Stimulated activated CD8-positive, alpha-beta memory T cell treated with anti-CD3 and anti-CD28 coated beads, Interleukin-15, amount 100 ng/mL, for 4 hours (primary cell): ENCODE measurements at places on chromosomes 12 and 14.

- no peak for DNase-seq
Observed at GRCh38 chr12:100027671-100028070, 42.9 kb upstream of the ANKS1B start.

DNA sequence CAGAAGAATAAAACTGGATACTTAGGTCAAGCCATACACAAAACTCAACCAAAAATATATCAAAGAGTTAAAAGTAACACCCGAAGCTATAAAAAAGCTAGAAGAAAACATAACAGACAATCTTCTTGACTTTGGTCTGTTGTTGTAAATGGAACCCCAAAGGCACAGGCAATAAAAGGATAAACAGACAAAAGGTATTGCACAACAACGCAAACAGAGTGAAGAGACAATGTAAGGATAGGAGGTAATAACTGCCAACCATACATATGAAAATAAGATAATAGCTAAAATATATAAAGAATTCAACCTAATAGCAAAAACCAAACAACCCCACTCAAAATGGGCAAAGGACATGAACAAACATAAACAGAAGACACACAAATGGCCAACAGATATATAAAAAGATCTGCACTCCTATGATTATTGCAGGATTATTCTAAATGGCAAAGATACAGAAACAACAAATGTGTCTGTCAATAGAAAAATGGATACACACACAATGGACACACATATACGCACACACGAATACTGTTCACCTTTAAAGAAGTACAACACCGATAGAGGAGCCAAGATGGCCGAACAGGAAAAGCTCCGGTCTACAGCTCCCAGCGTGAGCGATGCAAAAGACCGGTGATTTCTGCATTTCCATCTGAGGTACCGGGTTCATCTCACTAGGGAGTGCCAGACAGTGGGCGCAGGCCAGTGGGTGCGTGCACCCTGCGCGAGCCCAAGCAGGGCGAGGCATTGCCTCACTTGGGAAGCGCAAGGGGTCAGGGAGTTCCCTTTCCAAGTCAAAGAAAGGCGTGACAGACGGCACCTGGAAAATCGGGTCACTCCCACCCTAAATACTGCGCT is 1137.1 kb downstream of the FSCB start:
- DNase-seq, result no peak

GRCh38 chr12:9143929-9144729 is 28.4 kb upstream of the A2M start:
- no peak for DNase-seq

DNA sequence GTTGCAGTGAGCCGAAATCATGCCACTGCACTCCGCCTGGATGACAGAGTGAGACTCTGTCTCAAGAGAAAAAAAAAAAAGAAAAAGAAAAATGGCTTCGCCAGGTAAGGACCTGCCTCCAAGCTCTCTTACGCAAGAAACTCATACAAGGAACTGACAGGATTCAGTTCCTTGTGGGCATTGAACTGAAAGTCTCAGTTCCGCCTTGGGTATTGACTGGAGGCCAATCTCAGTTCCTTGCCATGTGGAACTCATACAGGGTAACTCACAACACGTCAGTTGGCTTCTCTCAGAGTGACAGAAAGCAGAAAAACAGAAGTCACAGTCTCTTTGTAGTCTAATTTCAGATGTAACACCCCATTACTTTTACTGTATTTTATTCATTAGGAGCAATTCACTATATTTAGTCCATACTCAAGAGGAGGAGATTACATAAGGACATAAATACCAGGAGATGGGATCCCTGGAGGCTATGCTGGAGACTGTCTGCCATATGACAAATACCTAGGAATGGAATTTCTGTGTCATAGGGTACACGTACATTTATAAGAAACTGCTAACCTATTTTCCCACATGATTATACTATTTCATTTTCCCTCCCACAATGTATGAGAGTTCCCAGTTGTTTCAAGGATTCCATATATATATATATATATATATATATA is 11.4 kb upstream of the NOPCHAP1 start:
- DNase-seq, result no peak

GRCh38 chr14:35378425-35379233 is 25.9 kb downstream of the NFKBIA start:
- no peak for DNase-seq

- no peak for DNase-seq
Observed at GRCh38 chr14:94217116-94217515, 43.0 kb downstream of the PPP4R4 start.

DNA sequence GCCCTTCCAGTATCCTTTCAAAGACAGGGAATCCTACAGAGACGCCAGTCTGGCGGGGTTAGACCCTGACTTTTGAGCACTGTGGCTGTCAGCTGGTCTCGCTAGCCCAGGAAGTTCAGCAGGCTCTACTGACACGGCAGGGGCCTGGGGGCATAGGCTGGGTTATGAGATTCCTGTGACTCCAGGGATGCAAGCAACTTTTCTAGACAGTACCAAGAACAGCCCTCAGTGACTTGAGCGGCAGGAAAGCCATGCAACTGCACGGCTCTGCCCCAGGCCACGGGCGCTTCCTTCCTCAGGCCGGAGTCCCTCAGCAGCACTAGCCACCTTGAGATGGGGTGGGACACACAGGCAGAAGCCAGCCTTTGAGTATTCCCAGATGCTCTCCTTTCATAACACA is 5.1 kb upstream of the SIVA1 start:
- DNase-seq, result no peak

DNA sequence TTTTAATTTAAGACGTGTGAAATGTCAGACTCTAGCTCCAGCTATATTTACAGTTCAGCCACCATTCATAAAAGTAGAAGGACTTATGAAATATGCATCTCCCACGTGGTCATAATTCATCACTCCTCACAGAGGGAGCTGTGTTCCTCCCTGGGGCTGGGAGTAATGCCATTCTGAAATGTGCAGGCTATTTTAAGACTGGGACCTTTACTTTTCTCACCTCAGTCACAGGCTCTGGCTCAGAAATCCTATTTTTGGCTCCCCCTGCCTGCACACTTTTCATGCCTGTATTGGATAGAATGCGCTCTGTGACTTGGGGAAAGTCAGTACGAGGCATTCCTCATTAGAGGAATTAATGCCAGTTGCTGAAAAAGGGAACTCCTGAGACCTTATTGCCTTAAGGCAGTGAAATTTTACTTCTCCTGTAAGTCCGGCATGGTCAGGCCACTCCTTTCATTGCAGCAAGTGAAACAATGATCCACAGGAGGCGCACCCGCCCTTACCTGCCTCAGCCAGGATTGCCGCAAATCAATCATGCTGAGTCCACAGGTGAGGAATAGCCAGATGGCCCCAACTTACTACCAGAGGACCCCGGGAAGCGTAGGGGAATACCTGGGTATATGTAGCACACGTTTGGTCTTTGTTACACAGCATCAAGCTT is 1133.2 kb upstream of the TMEM132C start:
- no peak for DNase-seq

GRCh38 chr12:91813701-91814100 is 331.9 kb downstream of the BTG1 start:
- DNase-seq, result no peak

DNA sequence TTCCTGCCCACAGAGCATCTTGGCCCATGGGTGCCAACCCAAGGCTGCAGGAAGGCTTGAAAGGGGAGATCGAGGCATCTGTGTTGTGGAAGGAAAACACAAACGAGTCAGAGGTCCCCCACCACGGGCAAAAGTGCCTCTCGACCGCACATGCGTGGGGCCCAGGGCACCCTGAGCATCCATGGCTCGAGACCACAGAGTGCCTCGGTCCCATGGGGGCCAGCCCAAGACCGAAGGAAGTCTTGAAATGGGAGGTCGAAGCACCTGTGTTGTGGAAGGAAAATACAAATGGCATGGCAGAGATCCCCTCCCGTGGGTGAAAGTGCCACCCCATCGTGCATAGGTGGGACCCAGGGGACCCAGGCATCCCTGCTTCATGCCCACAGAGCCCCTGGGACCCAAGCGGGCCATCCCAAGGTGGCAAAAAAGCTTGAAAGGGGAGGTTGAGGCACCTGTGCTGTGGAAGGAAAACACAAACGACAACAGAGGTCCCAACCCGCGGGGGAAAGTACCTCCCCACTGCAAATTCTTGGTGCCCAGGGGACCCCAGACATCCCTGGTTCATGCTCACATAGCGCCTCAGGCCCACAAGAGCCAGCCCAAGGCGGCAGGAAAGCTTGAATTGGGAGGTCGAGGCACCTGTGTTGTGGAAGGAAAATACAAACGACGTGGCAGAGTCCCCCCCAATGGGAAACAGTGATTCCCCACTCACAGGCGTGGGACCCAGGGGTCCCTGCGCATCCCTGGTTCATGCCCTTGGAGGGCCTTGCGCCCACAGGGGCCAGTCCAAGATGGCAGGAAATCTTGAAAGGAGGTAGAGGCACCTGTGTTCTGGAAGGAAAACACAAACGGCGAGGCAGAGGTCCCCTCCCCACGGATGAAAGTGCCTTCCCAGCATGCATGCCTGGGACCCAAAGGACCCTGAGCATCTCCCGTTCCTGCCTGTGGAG is 373.0 kb downstream of the ALG10 start:
- DNase-seq, result no peak

GRCh38 chr12:124426594-124427555 is 132.0 kb downstream of the RFLNA start:
- DNase-seq, result no peak

GRCh38 chr12:12425616-12426015 is 68.7 kb downstream of the BORCS5 start:
- no peak for DNase-seq

GRCh38 chr12:80053051-80053790 is 46.1 kb upstream of the OTOGL start:
- DNase-seq, result no peak

DNA sequence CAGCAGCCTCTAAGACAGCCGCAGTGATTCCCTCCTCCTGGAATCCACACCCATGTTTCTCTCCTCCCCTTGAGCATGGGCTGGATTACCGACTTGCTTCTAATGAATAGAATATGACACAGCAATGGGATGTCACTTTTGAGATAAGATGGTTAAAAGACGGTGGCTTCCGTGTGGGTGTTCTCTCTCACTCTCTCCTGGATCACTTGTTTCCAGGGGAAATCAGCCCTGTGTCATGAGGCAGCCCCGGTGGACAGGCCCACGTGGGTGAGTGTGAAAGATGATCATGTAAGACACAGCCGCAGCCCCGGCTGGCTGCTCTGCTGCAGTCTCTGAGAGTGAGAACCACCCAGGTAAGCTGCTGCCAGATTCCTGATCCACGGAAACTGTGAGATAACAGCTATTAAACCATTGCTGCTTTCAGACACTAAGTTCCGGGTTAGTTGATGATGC is 10.7 kb downstream of the MOAP1 start:
- DNase-seq, result no peak

DNA sequence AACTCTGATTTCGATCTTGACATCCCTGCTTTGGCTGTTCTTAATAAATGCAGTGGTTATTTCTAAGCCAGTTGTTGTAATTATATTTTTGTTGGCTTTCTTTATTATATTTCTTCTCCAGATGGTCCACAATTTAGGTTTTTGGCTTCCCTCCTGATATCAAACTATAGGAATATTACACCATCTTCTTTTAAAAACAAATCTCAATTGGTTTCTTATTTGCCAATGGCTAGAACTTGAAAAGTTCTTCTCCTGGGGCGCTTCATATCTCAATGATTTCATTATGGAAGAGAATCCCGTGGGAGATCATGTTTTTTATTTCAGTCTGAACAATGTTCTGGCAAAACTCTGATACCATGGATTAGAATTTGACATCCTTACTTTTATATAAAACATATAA is 292.3 kb downstream of the FLRT2 start:
- no peak for DNase-seq

DNA sequence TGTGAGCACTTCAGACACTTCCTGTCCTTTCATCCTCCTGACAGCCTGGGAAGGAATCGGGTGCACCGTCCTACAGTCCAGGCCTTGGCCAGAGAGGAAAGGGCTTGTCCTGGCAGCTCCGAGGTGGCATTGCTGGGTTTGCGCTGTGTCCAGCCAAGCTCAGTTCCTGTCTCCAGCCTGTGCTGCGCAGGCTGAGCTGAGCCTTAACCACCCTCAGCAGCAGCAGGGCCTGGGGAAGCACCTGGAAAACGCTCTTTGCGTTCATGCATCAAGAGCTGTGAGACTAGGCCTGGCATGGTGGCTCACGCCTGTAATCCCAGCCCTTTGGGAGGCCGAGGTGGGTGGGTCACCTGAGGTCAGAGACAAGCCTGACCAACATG is 33.7 kb upstream of the EML1 start:
- DNase-seq, result no peak

DNA sequence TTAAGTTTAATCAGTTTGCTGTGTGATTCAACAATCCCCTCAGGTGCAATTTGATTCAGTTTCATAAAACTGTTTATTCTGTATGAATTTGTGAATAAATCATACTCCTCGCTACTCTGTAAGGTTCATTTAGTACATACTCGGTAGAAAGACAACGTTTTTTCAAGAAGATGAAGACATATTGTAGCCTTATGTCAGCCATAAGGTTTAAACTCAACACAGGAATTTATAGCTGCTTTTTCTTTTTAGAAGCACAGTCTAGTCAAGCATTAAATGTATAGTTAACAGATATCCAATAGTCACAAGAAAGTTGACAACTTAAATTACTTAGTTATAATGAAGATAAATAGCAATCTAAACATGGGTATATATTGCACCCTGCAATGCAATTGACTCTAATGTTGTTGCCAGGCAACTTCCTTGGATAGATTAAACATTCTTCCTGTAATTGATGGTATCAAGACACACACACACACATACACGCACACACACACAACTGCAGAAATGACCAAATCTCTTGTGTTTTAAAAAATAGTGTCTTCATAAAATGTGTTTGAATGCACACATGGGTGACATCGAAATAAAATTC is 151.5 kb upstream of the MGAT4C start:
- no peak for DNase-seq

DNA sequence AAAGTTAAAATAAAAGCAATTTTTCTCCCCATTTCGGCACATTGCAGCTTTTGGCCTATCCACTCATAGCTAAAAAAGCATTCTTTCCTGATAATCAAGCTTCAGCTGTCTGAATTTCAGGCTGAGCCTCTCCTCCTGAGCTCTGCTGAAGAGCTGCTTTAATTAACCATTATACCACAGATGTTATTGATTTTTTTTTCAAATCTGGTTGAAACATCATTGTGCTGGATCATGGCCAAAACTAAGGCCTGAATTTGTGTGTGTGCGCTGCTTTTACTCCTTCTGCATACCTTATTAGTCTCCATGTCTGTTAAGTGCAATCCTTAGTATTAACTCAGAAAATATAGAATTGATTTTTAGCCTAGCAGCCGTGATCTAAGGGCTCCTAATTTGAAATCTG is 52.3 kb downstream of the MBIP start:
- DNase-seq, result no peak

GRCh38 chr14:90649557-90650135 is 166.6 kb downstream of the TTC7B start:
- no peak for DNase-seq

DNA sequence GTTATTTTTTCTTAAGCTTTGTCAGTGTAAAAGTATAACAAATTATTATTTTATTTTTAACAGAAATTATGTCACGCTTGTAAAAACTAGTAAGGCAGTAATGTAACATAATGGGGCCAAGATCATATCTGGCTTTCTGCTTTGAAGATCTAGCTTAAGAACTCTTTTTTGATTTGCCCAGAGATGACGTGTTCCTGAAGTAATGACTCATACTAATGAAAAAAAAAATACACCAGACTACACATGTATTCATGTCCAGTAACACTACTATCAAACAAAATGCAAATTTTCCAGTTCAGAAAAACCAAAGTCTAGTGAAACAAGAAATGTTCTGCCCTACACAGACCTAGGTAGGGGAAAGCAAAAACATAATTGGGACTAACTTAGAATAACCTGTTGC is 432.2 kb upstream of the ATXN7L3B start:
- no peak for DNase-seq

GRCh38 chr12:62128175-62128975 is 131.8 kb upstream of the USP15 start:
- DNase-seq, result no peak
